ENCODE measurements at places on chromosomes 16 and 17.

- DNase-seq = no peak
Observed at GRCh38 chr16:57530522-57531252, 5.7 kb downstream of the CCDC102A start.

- DNase-seq = no peak
Observed at GRCh38 chr17:65656390-65657250, 95.2 kb upstream of the AXIN2 start.

GRCh38 chr16:58262592-58262991 is 32.2 kb downstream of the PRSS54 start:
- DNase-seq = no peak

DNA sequence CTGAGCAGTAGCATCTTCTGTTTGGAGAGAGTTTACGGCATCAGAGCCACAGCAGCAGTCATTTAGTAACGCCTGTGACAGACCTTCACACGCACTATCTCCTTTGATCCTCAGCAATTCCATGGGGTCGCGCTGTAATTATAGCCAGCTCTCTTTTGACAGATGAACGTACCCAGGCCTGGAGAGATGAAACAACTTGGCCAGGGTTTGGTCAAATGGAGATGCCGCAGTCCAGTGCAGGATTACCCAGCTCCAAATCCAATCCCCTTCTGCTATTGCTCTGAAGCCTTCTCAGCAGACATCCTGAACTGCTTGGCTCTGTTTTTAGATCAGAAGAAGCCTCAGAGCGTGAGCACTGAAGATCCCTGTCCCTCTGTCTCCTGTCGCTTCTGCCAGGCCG is 83.9 kb downstream of the SOX9 start:
- no peak for DNase-seq

DNA sequence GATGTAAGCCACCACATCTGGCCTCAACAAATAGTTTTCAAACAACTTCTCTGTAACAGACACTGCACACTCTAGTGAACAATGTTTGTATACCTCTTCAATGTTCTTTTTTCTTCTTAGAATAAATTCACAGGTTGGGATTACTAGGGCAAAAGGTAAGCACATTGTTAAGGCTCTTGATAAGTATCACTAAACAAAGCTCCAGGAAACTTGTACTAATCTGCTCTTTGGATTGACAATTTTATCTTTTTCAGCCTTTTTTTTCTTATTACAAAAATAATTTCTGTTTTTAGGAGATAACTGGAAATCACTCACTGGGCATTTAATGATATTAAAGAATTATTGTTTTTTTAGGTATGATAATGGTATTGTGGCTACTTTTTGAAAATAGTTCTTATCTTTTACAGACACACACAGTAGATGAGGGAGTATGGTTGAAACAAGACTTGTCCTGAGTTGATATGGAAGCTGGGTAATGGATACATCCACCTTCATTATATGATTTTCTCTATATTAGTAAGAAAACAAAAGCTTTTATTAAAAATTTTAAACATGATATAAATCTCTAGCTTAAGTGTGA is 7.7 kb upstream of the MPRIP start:
- DNase-seq = no peak

GRCh38 chr17:75515496-75516254 is at the start of gene CASKIN2:
Gene CASKIN2, minus strand, starts transcription at chr17:75515537. Its CDS starts 1,733 bp downstream, at chr17:75513804.
- DNase-seq = peak; percentile 81

GRCh38 chr17:30273373-30273772 is 18.4 kb downstream of the BLMH start:
- no peak for DNase-seq

DNA sequence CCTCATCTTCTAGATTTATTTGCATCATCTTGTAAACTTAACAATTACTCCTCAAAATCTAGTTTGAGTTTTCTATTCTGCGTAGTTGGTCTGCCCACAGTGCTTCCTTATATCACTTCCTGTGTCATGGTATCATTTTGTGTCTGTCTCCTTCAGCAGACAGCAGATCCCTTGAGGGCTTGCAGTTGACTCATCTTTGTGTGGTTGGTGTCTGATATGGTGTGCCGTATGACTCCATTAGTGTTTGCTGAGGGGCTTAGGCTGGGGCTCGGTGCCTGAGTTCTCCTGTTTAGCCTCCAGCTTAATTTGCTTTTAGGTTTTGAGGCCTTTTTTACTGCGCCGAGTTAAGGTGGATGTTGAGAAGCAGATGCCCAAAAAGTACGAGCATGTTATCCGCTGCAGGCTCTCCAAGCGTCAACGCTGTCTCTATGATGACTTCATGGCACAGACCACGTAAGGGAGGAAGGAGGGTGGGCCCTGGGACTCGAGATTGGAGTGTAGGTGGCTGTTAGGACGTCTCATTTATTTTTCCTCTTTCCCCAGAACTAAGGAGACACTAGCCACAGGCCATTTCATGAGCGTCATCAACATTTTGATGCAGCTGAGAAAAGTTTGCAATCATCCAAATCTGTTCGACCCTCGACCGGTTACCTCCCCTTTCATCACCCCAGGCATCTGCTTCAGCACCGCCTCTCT is 16.9 kb downstream of the SRCAP start:
- no peak for DNase-seq

DNA sequence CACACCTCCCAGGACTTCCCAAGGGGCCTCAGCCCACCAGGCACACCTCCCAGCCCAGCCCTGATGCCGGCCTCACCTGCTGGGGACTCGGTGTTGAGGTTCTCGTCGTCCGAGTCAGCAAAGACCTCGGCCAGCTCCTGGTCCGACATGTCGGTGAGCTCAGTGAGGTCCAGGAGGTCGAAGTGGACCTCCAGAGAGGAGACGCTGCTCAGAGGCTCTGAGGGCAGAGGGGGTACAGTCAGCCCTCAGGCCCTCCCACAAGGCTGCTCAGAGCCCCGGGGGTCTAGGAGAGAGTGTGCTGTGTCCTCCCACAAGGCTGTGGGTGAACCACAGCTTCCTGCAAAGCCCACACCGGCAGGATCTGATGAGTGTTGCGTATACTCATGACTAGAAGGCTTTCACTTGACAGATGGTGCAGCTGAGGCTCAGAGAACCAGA is 10.5 kb downstream of the DBNDD1 start:
- peak; percentile 63 for DNase-seq

DNA sequence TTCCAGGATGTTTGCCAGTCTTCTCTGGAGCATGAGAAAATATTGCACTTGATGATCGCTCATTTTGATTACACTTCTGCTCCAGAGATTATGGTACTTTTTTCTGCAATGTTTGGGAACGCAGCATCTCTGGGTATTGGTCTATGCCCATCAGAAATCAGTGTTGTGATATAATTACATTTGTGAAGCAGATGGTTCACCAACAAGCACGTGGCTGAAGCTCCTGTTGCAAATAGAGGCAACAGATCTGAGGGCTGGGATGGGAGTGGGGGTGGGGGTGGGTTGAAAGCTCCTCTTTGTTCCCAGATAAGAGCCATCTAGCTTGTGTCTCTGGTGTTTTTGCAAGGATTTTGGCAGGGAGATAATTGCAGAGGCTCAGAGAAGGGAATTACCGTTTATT is 252.3 kb downstream of the SHISA9 start:
- no peak for DNase-seq

GRCh38 chr16:46894036-46894672 is 10.0 kb downstream of the GPT2 start:
- DNase-seq = no peak

DNA sequence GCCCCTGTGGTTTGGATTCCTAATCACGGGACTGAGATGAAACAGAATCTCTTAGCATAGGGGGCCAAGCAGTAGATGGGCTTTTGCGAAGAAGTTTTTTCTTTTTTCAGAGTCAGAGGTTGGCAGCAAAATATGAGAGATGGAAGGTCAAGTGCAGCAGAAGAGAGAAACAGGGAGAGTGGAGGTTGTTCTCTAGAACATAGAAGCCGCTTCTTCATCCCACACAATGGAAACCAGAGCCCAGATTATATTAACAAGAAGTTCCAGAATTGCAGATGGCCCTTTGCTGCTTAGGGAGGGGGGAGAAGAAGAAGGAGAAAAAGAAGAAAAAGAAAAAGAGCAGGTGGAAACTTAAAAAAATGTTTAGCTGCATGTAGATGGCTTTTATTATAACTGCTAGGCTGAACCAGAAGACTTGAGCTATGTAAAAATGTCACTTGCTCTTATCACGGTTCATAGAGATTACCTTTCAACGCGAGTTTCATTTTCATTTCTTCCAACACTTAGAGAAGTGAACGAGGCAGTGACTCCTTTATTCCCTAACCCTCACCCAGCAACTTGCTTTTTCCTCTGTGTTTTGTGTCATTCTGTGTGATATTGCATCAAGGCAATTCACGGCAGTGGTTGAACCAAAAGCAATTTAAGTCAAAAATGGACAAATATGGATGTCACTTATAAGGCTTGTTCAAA is 737.5 kb downstream of the WWOX start:
- DNase-seq = no peak

GRCh38 chr17:60971515-60972369 is 294.1 kb downstream of the BCAS3 start:
- peak; percentile 77 for DNase-seq

- DNase-seq = no peak
Observed at GRCh38 chr16:79610771-79611170, 10.2 kb upstream of the MAF start.

- DNase-seq = no peak
Observed at GRCh38 chr16:87690911-87691685, 74.7 kb downstream of the KLHDC4 start.

DNA sequence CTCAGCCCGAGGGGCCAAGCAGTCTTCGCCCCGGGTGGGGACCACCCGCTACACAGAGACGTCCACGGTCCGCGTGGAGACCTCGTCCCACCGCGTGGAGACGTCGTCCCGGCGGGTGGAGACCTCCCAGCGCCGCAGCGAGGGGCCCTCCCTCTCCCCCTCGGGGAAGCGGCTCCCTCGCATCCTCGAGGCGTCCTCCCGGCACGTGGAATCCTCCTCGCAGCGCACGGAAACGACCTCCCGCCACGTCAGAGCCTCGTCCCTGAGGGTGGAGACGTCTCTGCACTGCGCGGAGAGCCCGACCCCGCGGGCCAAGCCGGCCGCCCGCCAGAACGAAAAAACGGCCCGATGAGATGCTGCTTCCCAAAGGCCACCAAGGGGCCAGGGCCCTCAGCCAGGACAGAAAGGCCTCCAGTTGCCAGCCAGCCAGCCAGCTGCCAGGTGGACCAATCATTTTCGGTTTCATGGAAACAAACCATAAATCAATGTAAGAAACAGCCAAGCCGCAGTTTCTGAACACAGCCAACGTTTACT is 424 bp downstream of the C17orf100 start:
- DNase-seq = no peak

DNA sequence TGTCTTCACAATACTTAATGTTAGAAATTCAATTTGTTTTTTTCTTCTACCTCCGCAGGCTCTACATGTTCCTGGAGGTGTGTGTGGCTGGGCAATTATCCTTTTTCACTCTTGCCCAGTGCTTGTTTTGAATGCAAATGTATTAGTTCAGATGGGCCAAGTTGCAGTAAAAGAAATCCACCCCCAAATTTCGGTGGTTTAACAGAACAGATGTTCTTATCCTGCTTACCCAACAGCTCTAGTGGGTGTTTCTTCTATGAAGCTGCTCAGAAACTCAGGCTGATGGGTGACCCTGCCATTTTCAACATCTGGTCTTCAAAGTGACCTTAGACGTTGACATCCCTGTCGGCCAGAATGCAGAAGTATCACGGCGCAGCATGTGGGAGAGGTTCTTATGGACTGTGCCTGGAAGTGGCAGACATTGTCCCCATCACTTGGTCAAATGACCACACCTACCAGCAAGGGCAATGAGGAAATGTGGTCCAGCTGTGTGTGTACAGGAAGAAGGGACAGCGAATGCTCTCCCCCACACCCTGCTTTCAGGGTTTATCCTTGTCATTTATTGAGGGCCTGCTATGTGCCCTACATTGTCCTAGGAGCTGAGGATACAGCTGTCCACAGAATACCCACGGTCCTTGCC is 157.3 kb downstream of the CDH13 start:
- no peak for DNase-seq

All from AML-193 (cell line).